ENCODE measurements at places on chromosomes 1 and 21.

- no peak for DNase-seq
These were observed 548.8 kb upstream of the PKN2 start for GRCh38 chr1:88134983-88135921.

DNA sequence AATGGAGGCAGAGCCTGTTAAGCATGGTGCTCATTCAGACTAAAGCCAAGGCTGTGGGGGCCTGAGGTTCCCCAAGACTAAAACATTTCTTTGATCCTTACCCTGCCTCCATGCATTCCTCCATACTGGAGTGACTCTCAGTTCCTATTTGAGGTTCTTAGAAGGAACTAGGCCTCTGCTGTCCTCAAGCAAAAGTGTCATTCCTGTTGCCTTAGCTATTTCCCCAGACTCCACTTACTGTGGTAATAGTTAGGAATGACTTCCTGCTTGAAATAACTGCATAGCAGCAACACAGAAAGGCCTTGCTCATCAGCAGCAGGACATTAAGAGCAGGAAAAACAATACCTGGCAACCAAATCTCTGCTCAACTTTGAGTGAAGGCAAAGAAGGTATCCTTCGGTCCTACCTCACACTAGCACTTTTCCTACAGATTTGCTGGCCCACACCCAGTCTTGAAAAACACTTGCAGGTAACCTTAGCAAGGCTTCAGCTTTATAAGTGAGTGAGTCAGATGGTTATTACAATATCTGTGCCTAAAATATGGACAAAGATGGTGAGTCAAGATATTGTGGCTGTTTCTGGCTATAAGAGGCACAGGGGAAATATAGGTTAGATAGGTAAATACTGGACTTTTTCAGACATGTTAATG lies 14.8 kb downstream of the LRRC41 start:
- peak; percentile 58 for DNase-seq

- DNase-seq, result no peak
These were observed 310.4 kb downstream of the ASTN1 start for GRCh38 chr1:176854121-176854520.

DNA sequence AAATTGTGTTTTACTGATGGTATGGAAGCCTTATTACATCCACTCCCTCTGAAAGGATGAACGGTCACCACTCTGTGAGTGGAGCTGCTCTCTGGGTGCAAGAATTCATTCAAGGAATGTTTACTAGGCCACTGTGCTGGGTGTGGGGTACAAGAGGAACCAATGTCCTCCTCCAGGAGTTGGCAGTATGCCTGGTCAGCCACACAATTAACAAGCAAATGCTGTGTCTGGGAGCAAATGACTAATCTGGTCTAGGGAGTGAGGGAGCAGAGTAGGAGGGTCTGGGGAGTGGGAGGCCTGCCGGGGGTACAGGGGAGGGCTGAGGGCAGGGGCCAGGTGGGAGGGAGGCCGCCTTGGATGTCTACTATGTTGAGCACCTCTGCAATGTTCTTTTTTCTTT lies 27.2 kb upstream of the TDRD10 start:
- DNase-seq, result peak; percentile 63

DNA sequence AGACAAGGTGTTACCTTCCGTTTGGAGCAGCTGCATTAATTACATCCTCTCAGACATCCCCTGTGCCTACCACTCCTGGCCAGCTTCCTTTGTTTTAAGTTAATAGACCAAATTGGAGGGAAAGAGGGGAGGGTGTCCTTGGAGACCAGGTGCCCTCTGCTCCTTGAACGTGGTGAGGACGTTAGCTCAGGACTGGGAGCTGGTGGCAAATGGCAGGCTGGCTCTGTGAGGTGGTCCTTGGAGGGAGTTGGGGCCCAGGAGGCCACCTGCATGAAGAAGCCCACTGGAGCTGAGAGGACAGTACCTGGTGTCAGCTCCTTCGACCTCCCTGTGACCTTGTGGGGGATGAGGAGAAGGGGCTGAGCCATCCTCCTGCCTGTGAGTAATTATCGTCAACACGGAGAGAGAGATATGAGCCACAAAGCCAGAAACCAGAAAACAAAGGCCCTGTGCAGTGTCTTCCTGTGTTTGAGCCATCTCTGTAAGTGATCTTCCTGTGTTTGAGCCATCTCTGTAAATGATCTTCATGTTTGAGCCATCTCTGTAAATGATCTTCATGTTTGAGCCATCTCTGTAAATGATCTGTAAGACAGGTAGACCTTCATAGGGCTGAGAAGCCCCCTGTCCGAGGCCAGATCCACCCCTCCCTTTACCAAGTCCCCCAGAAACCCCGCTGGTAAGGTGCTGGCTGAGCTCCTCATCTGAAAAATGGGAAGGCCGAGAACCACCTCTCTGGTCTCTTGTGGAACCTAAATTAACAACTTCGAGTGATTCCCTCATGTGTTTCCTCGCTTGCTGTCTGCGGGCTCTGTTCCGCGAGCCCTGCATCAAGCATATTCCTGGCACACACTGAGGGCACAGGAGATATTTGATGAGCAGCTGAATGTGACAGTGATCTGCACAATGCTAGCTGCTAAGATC lies 126.0 kb downstream of the CAMTA1 start:
- DNase-seq, result no peak

Data from GM03348 (cell line).